ENCODE measurements at places on chromosomes 6 and 20. TPM values are rescaled to one million over a fixed set of nuclear protein-coding genes. Genes with fewer than 3 reads are reported as not detected.
A peak's percentile ranks its signal among the peaks of the same experiment; 100 is the strongest.

SYNDIG1 gene
- total RNA-seq: 8.5 TPM

ASCC3 gene
- total RNA-seq: 38.9 TPM

TMEM151B gene
- total RNA-seq: 0.70 TPM

BTNL2 gene
- not detected for total RNA-seq

- no peak for DNase-seq
Measured at GRCh38 chr6:154783229-154783628, 50.0 kb downstream of the SCAF8 start.

DNA sequence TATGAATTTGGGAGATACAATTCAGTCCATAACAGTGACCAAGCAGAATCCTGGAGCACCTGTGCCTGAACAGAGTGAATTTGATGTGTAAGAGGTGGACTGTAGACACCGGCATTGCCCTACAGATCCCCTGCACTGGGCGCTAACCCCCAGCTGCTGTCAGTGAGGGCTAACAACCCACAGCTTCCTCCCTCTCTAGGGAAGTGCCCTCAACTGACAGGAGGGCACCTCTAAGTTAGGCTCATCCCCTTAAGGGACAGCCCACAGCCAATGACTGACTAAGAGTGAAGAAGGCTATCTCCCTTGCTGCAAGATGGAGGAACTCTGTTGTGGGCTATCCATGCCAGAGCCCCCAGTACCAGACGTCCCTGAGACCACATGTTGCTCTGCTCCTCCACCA, 15.3 kb upstream of the BPIFB1 start:
- no peak for DNase-seq

GRCh38 chr6:2351807-2352431, 106.5 kb upstream of the GMDS start:
- DNase-seq: no peak

- peak; percentile 97 for DNase-seq
Measured at GRCh38 chr20:64083378-64083803, 807 bp downstream of the LKAAEAR1 start.

DNA sequence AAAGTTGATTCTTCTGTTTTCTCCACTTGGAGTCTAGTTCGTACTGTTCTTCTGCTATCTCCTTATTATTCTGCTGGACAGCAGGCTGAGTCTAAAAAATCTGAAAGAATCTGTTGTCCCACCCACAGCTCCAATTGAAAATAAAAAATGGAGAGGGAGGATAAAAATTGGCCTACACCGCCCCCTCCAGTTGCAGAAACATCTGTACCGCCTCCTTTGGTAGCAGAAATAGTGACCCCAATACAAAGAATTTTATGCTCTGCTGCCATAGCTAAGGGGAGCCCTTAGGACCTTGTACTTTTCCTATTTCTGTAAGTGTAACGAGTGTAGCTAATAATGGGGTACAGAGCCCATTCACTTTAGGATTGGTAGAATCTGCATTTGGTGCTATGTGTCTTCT, 4.9 kb upstream of the FKBP1A start:
- DNase-seq: peak; percentile 24

GRCh38 chr20:3406481-3407039, 909 bp downstream of the DNAAF9 start:
- DNase-seq: peak; percentile 48

- no peak for DNase-seq
Measured at GRCh38 chr6:1485678-1486077, 96.3 kb downstream of the FOXF2 start.

GRCh38 chr6:31083742-31084354, 28.5 kb downstream of the C6orf15 start:
- DNase-seq: peak; percentile 70

DNA sequence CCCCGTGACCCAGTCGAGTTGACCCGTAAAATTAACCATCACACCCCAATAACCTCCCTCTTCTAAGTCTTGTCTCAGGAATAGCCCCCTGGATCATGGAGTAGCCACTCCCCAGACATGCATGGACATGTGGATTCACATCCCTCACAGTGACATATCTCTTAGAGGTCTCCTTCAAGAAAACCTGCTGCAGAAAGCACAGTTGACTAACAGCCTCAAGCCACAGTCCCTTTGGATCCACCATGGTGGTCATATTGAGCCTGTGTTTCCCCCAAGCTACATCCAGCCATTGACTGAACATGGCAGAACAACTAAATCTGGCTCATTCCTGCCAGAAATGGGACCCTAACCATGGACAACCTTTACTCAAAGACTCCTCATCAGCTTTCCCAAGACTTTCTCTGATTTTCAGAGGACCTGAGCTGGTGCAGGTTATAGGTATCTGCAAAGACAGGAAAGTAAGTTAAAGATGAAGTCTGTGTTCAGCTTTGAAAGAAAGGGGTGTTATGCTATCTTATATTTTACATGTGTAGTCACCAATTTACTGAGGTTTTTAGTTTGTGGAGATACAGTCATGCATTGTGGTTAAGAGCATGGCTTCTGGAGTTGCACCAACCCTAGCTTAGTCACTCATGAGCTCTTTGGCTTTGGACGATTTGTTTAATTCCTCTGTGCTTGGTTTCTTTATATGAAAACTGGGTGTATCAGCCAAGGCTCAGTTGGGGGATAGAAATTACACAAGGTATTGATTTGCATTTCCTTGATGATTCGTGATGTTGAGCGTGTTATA, 219.1 kb downstream of the MYLK4 start:
- no peak for DNase-seq

DNA sequence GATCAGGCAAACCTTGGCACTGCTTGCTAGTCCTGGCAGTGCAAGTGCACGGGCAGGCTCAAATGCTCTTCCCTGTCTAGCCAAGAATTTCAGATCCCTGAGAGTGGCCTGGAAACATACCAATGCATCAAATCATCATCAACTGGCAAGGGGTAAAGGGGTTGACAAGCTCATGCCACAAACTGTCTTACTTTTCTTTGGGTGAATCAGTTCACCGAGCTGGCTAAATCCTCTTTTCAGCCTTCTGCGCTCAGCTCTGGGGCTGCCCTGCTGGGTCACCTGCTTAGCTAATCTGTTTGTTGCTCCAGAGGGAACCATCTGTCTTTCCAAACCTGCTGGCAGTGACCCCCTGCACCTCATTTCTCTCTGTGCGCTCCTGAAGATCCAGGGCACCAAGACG, 59.5 kb downstream of the LYRM4 start:
- no peak for DNase-seq

- DNase-seq: no peak
Measured at GRCh38 chr6:129946439-129947140, 71.8 kb upstream of the L3MBTL3 start.

DNA sequence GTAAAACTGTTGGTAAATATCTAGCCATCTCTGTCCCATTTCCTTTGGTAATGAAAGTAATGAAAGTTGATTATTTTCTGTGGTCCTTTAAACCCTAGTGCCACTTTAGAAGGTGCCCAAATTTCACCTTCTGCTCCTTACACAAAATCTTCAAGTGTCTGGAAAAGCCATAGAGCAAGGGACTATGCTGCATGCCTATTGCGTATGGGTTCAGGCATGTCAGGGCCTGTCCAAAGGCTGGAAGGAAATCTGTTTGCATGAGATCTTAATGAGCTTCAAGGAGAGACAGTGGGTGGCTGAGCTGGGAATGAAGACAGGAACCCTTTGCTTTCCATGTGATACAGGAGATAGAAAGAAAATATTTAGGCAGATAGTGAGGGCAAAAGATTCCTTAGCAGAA, 66.6 kb upstream of the CCN6 start:
- no peak for DNase-seq

DNA sequence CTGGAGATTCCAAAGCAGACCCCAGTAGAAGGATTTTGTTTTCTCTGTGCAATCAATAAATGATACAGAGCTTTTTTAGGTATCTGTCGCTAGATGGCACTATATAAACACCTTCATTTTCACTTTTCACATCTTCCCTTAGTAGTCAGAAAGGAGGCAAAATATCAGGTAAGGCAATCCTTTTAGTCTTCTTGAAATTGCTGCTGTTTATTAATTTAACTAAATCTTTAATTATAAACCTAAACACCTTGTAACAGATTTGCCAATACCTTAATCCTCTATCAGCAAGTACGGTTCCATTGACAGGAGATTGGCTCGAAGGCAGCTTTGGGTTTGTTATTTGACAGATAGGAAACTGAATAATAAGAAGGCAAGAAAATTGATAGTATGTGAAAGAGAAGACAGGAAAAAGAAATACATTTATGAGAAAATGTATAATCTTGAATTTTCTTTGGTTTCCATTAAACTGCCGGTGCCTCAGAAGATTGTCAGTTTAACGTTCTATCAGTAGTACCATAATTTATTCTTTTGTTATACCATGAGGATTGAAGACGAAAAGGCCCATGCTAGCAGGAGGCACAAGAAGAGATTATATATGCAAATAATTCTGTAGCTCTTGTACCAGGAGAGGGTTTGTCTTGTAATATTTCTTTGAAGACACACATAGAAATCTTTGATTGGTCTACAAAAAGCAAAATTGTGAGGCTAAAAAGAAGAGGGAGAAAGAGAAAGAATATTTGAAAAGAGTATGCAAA, 23.5 kb upstream of the IBTK start:
- DNase-seq: no peak

DNA sequence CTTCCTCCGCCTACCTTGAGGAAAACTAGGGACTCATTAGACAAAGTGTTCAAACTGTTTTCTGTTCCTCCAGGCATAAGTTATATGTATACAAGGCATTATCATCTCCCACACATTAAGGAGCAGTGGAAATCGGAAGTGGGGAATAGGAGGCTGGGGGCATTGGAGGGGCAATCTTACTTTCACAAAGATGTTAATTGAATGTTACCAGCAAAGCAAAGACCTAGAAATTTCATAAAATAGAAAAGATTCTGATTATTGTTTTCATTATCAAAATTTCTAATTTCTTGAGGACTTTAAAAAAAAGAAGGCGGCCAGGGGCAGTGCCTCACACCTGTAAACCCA, 501.7 kb upstream of the JARID2 start:
- DNase-seq: no peak

GRCh38 chr20:5539691-5540090, 210.5 kb upstream of the SHLD1 start:
- DNase-seq: no peak

DNA sequence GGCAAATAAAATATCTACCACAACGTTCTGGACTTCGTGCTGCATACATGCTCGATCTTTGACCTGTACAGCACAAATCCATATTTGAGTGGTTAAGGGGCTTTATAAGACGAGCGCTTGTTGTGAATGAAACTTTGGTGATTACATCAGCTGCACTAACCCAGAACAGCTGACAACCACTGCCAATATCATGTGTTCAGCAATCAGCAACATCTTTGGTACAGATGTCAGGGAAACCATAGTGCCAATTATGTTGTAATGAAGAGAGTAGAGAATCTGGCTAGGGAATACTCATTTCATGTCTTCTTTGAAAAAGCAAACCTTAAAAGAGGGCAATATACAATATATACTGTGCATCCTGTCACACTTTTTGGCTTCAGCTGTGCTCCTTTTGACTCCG, 188.6 kb upstream of the NT5E start:
- no peak for DNase-seq

DNA sequence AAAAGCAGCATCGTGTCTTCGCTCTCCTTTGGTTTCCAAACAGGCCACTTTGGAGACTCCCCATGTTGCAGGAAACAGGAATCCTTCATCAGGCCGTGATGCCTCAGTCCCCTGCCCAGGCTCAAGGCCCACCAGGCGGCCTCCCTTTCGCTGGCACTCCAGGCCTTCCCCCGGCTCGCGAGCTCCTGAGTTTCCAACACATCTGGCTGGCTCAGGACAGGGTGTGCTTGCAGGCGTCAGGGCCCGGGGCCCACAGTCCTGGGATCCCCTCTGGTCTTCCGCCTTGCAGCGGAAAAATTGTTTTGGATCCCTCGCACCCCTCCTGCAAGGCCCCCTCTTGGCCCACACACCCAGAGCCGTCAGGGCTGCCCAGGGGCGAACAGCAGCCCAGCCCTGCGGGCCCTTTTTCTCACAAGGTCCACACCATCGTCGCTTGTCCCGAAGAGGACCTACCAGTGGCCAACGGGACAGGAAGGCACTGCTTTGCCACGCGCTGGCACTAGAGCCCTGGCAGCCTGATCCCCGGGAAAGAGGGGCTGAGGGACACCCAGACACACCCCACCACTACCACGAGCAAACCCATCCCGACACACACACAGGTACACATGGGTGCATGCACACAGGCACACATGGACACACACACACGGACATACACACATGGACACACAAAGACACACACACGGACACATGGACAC, 1930.9 kb upstream of the DEFB115 start:
- peak; percentile 50 for DNase-seq

- no peak for DNase-seq
Measured at GRCh38 chr6:133341607-133342158, 100.5 kb downstream of the EYA4 start.

DNA sequence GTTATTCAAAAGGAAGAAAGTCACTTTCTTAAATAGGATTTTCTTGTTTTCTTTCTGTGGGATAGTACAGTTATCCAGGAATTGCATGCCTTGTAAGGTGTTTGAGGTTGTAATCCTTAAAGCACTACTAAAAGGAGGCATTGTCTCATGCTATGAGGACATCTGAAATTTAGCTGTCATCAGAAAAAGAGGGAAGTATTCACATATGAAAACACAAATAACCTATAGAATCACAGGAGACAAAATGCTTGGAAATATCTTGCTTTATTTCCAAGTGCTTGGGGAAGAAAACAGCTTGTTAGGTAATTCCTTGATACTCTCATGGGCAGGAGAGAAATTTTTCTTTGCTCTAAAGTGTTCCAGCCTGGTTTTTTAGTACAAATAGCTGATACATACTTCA, 40.1 kb downstream of the HECA start:
- DNase-seq: no peak

DNA sequence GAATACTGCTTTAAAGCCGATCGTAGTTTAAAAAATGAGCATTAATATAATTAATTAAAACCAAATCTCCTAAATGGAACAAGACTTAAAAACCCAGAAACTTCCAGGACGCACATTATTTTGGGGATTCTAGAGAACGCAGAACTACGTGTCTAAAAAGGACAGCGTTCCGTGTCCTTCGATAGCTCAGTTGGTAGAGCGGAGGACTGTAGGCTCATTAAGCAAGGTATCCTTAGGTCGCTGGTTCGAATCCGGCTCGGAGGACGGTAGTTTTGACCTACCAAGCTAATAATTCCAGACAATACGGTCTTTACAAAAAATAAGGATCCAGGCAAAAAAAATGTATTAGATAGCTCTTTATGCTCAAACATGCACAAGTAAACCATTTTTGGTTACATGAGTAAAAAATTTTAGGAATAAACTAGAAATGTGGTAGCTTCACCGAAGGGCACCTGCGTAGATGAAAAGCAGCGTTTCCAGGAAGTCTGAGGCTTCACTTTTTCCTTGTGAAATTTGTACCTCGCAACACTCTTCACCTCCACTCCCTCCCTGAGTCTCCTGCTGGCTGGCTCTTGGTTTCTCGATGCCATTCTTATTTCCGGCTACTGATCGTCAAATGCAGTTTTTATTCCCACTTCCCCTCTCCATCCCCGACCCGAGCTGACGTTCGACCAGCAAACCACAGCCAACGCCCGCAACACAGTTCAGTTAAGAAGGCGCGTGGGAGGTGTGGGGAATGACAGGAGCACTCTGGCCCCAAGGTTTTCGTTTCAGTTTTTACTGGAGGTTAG, 19.6 kb upstream of the ABT1 start:
- DNase-seq: no peak

GRCh38 chr6:122495612-122496011, 24.0 kb upstream of the SERINC1 start:
- DNase-seq: no peak

Data from H7 (cell line).